ENCODE measurements at places on chromosomes 16 and 17.

GRCh38 chr16:8342276-8342675 is 248.0 kb downstream of the TMEM114 start:
- DNase-seq = no peak

GRCh38 chr17:69246726-69247375 is 18.2 kb upstream of the ABCA10 start:
- peak; percentile 75 for DNase-seq

GRCh38 chr16:22030087-22030812 is 22.3 kb downstream of the MOSMO start:
- no peak for DNase-seq

GRCh38 chr17:28575126-28575795 is 1.4 kb downstream of the ALDOC start:
- DNase-seq = no peak

DNA sequence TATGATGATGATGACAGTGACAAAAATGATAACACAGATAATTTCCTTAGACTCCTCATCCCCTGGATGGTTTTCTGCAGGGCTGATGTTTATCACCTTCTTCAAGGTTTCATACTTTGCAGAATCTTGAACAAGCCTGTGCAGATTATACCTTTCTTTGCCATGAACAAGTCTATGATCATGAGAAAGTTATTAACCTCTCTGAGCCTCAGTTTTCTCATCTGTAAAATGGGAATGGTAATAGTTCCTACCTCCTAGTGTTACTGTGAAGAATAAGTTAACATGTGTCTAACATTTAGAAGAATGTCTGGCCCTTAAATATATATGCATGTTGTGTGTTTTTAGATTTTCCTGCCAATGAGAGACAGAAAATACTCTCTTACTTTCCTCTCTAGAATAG is 321.8 kb downstream of the SNX29 start:
- DNase-seq = no peak

DNA sequence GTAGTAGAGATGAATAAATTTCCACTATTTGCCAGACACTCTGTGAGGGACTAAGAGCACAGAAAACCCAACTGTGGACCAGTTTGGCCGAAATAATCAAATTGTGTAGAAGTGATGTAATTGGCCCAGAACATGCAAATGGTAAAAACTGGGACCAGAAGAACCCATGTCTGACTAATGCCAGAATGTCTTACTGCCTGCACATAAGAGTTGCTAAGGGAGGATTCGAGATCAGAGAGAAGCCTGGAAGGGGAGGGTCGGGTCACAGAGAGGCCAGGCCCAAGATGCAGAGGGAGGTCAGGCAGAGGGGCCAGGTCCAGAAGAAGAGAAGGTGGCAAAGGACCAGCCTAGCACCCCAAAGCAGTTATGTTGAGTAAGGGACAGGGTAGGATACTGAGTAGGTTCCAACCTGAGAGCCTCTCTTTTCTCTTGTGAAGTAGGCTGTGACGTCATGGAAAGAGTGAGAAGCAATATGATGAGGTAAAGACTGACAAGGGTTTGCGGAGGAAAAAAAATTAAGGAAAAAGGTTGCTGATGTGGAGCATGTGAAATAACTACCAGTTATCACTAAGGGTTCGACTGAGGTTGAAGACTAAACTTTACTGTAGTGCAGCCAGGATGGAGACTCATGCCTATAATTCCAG is 53.2 kb downstream of the SKAP1 start:
- no peak for DNase-seq

- no peak for DNase-seq
Observed at GRCh38 chr16:55120826-55121225, 190.2 kb downstream of the IRX5 start.

DNA sequence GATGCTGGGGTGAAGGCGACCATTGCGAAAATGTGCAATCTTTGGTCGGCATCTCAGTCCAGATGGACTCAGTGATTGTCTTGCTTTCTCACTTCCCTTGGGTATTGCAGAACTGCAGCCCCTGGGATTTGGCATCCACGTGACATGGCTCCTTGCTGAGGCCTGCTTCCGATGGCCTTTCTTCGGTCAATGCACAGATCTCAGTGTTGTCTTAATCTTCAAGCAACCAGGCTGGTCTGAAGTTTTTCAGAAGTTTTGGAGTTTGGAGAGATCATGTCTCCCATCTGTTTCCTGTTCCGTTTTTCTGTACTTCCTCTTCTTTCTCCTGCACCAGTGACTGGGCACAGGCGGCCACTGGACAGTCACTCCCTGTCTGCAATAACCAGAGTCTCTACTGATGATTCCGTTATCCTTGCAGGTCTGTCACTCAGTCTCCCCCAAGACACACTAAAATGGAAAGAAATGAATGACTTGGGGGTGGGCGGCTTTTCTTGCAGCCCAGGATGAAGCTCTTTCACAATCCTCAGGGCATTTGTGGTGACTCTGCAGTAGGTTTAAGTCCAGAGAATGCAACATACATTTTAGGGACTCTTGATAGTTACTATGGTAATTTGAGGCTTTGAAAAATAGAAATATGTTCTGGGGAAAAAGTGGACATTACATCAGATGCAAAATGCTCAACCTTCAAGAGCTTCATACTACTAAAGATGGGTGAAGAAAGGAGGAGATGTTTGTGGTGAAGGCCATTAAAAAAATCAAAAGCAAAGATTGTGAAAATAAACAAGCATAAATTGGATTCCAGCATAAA is 106.3 kb upstream of the ZFHX3 start:
- no peak for DNase-seq

DNA sequence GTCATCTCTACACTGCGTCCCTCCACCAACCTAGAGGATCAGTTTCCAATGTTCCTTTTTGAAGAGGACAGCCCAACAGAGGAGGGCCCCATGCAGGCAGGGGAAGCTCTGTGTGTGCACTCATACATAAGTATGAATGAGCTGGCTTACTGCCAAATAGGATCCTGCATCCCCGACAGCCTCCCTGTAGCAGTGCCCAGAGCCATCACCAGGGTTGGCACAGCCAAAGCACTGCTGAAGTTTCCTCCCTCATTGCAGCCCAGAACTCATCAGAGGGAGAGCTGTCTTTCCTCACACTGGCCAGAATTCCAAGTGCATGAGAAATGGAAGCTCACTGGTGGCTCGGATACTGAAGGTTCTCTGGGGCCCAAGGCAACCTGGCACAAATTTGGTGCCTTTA is 114.4 kb downstream of the ASIC2 start:
- DNase-seq = no peak

- no peak for DNase-seq
Observed at GRCh38 chr17:78779850-78780249, 2.2 kb downstream of the CYTH1 start.

DNA sequence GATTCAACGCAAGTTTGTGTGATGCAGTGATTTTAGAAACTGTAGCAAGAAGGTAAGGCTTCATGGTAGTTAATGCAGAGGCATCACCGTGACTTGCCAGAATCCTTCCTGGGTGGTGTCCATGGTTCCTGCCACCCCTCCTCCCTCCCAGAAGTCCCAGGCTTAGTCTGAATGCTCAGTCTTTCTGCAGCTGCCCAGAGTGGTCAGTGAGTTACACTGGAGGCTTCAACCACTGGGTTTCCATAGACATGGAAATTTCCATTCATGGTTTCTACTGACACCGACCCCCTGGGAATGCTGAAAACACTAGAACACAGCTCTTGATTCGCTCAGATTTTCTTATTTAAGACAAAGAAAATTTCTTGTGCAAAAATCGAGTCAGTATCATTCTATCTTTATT is 159.4 kb upstream of the HSBP1 start:
- no peak for DNase-seq

GRCh38 chr16:82773018-82773417 is 146.2 kb downstream of the CDH13 start:
- no peak for DNase-seq
